Astrocyte of the spinal cord (primary cell): ENCODE measurements at places on chromosomes 7 and 10.

GRCh38 chr10:3605882-3606281 lies 179.1 kb downstream of the KLF6 start:
- DNase-seq = no peak

DNA sequence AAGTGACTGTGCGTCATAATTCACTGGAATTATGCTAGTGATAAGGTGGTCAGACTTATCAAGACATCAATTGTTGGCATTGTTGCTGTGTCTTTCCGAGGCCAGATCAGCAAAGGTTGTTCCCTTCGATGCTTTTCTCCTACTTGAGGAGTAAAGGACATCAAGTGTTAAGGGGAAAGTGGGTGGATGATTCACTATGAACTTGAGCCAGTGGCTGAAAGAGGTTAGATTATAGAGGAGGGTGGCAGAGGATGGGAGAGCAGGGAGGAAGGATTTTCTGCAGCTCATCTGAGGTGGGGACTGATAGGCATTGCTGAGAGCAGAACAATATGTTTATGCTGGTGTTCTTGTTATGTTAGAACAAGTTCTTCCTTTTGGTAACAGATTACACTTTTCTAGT lies 131.4 kb upstream of the AGR3 start:
- no peak for DNase-seq

DNA sequence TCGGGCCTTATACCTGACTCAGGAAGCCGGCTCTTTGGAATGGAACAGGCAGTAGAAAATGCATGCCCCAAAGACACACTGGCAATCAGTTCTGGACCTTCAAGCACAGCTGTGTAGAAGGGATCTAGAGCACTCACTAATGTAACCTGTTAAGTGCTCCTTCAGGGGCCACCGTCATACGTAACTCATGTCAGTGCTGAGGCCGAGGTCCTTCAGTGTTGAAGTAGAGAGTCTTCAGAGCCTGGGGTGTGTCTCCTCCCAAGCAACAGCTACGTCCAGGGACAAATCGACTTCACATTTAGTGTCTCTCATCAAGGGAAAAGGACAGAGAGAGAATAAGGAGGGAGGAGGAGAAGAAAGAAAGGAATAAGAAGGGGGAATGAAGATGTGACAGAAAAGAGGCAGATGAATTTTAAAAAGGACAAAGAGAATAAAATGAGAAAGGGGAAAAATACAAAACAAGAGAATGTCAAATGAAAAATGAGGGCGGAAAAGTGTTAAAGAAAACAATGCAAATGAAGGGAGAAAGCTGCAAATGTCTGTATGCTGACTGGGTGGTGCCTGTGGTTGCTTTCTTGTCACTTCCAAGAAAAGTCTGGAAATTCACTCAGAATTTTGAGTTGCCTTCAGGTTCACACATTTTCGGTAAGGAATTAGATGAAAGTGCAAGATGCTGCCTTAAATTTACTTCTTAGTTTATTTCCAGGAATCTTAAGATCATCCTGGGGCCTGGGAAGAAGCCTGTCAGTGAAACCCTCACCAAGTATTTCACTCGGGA lies 989.4 kb downstream of the GRID1 start:
- no peak for DNase-seq

- no peak for DNase-seq
Measured at GRCh38 chr7:96306385-96307125, 15.3 kb downstream of the SLC25A13 start.

DNA sequence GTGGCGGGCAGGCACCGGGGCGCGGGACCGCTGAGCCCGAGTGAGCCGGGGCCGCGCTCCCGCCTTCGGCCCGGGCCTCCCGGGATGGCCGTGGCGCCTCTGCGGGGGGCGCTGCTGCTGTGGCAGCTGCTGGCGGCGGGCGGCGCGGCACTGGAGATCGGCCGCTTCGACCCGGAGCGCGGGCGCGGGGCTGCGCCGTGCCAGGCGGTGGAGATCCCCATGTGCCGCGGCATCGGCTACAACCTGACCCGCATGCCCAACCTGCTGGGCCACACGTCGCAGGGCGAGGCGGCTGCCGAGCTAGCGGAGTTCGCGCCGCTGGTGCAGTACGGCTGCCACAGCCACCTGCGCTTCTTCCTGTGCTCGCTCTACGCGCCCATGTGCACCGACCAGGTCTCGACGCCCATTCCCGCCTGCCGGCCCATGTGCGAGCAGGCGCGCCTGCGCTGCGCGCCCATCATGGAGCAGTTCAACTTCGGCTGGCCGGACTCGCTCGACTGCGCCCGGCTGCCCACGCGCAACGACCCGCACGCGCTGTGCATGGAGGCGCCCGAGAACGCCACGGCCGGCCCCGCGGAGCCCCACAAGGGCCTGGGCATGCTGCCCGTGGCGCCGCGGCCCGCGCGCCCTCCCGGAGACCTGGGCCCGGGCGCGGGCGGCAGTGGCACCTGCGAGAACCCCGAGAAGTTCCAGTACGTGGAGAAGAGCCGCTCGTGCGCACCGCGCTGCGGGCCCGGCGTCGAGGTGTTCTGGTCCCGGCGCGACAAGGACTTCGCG lies 534 bp downstream of the FZD9 start:
- DNase-seq = no peak

- DNase-seq = peak; percentile 36
Measured at GRCh38 chr10:130301021-130301892, 165.1 kb downstream of the GLRX3 start.

GRCh38 chr10:103621783-103622125 lies 128.2 kb downstream of the NEURL1 start:
- no peak for DNase-seq

- no peak for DNase-seq
Measured at GRCh38 chr7:43749383-43749940, 9.0 kb upstream of the BLVRA start.
